ENCODE measurements at places on chromosomes 16 and 17.

DNA sequence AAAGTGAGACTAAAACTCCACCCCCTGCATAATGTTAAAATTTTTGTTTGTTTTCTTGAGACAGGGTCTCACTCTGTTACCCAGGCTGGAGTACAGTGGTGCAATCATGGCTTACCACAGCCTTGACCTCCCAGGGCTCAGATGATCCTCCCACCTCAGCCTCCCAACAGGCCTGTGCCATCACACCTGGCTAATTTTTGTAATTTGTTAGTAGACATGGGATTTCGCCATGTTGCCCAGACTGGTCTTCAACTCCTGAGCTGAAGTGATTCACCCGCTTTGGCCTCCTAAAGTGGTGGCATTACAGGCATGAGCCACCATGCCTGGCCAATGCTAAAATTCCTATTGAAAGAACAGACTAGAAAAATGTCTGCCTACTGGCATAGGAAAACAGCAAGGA, 103.8 kb downstream of the TRIM37 start:
- DNase-seq: no peak

DNA sequence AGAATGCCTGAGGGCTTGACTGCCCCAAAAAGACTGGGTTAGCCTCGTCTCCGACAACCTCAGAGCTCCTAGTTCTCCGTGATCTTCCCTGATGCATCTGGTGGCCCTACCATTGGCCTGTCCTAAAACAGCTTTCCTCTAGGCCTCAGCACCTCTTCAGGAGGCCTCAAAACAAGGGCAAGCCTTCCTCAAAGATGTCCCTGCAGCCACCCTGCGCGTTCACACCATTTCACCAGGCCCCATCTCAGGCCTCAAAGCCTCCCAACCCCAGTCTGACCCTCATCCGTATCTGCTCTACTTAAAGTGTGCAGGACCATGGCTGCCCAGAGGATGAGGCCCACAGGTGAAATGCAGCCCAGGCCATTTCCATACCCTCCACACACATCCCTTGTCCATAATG, 7.4 kb downstream of the ALOXE3 start:
- no peak for DNase-seq

GRCh38 chr16:10297341-10298006, 88.4 kb upstream of the ATF7IP2 start:
- no peak for DNase-seq

- no peak for DNase-seq
These were observed at the start of gene HSD11B2 for GRCh38 chr16:67430977-67431774. TSS of gene HSD11B2 (plus strand) at chr16:67431121. CDS start at chr16:67431249, 128 bp downstream.

GRCh38 chr16:56493126-56493525, 26.7 kb downstream of the BBS2 start:
- DNase-seq: no peak

- DNase-seq: no peak
These were observed 24.2 kb downstream of the SOST start for GRCh38 chr17:43734376-43734775.

DNA sequence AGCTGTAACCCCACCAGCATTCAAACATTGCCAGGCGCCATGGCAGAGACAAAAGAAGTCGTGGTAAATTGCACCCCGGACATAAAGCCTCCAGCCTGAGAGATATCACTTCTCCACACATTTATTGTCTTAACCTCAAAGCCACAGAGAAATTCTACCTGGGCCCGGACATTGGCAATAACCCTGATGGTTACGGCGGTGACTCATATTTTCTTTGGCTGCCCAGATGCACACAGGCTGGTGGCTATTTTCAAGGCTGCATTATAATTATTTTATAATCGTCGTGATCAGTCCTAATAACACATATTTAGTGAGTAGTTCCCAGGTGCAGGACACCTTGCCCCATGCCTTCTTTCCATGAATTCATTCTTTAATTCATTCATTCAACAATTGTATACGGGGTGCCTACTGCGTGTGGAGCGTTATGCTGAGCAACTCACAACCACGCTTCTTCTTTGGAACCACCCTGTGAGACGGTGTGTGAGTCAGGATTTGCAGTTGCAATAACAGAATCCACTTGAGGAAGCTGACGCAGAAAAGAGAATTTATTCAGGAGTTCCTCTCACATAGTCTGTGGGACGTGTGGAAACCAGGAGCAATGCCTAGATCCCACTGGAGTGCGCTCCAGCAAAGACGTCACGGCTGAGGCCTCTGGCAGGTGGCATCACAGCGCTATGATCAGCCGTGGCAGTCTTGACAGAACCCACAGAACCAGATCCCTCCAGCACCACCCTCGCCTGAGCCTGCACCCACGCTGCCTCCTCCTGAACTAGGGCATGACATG, 245.7 kb downstream of the FOXL1 start:
- DNase-seq: no peak
